Kidney glomerular epithelial cell (primary cell): ENCODE measurements at places on chromosomes 1 and 21.

DNA sequence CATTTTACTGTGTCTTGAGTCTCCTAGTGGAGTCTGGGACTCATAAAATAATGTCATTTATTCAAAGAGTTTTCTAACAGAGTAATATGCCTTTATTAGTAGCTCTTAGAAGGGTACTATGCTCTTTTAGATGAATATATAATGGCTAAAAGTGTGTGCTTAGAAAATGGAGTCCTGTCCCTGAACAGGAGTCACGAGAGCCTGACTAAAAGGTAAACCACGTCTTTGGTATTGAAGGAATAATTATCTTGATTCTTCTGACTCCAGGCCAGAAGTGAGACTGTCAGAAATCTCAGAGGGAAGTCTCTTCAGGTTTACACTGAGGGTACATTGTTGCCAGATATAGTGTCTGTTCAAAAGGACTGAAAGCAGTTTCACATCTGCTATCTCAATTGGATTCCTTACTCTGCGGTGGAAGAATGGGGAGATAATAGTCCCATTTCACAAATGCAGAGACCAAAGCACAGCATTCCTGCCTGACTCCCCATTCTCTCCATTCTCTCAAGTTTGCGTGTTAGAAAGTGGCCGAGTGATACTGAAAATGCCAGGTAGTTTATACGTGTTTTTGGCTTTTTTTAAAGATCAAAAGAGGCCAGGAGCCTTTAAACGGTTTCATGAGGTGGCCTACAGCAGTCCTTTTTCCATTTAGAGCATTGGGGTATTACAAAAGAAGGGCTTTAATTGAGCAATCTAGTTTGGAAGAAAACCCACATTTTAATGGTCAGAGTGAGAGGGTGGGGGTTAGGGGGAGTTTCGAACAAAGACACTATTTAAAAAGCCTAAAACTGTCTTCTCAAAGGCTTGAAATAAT lies 176.6 kb downstream of the VPS13D start:
- no peak for DNase-seq

GRCh38 chr1:61043010-61043820 lies 39.1 kb upstream of the NFIA start:
- DNase-seq = no peak

DNA sequence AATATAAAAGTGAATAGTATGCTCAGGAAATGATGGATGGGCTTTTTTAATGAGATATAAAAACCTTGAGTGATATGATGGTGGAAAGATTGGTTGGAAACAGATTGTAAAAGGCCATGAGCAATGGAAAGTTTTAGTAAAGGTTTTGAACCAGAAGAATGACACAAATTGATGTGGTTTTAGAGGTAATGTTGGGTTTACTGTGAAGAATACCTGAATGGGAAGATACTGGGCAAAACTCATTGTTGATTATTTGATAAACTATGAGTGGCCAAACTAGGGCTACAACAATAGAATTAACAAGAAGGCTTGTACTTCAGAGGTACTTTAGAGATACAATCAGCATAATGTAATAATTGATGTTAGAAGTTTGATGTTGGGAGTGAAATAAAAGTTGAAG lies 108.5 kb downstream of the PTGS2 start:
- no peak for DNase-seq

DNA sequence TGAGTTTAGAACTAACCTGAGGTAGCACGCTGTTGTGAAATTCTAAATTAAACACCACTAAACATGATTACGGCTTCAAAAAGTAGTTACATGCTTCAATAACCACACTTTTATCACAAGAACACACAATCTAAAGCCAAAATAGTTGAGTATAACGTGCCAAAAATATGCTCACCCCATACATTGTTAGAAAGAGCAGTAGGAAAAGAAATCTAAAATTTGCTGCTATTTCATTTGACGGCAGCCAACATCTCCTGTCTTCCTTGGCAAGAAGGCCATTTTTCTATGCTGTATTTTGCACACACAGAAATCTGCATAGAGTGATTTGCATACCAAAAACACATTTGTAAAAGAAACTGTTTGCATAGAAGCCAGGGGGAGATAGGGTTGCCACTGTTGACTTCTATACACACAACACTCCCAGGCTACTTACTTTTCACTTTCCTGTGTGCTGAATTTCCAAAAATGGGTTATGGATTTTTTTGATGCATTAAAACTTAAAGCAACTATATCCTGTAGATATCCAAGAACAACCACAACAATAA lies 42.9 kb upstream of the DMRTB1 start:
- no peak for DNase-seq
